Nephron progenitor cell (in vitro differentiated cells): ENCODE measurements at places on chromosomes 12 and 14.
A peak's percentile ranks its signal among the peaks of the same experiment; 100 is the strongest.

DNA sequence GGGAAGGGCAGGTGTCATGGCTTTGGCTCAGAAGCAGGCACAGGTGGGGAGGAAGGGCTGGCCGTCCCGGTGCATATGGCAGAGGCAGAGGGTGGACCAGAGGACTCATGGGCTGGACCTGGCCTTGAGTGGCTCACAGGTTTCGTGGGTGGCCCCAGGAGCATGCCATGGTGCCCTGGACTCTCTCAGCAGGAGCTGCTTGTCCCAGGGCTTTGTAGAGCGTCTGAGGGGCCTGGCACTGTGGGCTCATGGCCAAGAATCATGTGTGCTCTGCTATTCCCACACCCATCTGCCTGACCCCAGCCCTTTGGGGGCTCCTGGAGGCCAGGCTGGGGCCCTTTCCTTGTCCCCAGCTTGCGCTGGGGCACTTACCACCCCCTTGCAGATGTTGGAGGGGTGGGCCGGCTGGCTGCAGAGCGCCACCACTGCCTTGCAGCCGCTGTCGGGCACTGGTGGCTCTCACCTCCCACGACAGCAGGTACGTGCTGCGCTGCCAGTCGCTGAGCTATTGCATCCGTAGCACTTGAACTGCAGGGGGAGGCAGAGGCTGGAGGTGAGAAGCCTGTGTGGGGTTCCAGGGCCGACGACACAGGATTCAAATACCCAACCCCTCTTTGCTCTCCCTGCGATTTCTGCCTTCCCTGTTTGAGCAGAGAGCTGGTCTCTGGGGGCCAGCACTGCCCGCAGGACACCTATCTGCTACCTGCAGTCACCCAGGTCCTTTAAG is 187.4 kb upstream of the PRMT8 start:
- peak; percentile 46 for DNase-seq

DNA sequence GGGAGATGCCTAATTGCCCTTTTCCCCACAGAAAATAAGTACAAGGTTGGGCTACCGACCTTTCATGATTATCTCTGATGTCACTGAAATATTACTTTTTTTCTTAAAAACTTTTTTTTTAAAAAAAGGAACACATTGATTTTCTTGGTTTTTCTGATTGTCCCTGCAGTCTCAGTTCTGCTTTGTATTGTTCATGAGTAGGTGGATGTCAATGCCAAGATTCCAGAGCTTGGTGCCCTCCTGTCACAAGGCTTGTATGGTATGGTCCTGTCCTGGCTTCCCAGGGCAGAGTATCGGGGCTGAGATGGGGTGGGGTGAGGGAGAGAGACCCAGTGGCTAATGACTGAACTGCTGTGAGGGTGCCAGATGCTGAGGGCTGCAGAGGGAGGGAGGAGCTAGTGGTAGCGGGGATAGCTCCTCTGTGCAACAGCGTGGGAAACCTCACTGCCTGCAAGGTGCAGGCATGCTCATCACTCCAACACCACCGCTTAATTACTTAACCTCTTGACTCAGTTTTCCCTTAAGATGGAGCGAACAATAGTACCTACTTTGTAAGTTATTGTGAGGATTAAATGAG is 4.4 kb upstream of the CTDSP2 start:
- DNase-seq: peak; percentile 18

GRCh38 chr12:57452181-57452936 is 2.7 kb upstream of the INHBE start:
- no peak for DNase-seq

- peak; percentile 71 for DNase-seq
Observed at GRCh38 chr12:102950107-102950949, 7.1 kb upstream of the ASCL1 start.

DNA sequence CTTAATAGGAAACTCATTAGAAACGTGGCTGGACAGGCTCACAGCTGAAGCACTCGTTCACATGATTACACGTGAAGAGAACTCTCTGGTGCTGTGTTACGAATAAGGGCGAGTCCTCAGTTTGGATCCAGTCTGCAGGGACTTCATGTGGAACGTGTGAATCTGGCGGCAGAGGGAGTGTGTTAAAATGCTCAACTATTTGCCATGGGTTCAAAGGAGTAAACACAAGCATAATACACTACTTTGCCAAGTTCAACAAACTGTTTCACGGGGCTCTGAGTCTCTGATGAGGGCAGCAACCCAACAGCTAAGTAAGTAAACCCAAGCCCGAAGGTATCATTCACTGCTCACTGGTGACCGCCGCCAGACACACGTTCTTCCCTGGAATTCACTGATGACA is 42.4 kb downstream of the NUAK1 start:
- DNase-seq: no peak

GRCh38 chr14:39459795-39460478 is 27.7 kb upstream of the FBXO33 start:
- DNase-seq: no peak

DNA sequence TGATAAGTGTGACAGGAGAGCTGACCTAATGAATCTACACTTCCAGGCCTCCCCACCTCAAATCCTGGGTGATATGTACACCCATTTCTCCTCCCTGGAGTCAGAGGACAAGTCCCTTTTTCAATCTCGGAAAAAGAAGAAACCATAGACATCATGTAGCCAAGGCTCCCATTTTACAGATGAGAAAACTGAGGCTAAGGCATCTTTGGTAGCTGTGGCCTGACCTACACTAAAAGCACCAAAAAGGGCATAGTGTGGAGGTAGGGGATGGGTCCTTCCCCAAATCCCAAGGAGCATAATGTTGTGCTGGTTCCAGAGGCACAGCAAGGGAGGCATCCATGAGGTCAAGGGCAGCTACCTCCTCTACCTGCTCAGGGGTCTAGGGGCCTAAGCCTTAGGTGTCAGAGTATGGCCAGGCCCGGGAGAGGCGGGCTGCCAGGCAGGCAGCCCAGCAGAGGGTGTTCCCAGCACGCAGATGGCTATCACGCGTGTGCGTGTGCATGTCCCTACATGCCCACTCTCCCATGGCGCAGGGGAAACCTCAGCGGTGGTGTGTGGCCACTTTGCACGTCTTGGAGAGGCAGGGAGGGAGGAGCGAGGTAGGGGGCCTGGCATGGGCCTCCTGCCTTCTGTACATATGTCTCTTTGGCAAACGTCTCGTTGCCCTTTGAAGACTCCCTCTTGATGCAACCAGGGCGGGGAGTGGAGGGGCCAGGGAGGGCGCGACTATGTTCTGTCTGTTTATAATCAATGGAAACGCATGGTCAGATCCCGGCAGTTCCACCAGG is 2.5 kb downstream of the PGF start:
- DNase-seq: no peak

GRCh38 chr12:78977304-78977867 is 112.8 kb downstream of the SYT1 start:
- no peak for DNase-seq

GRCh38 chr14:98169170-98169587 is 1102.8 kb downstream of the BCL11B start:
- no peak for DNase-seq

GRCh38 chr14:100386121-100386520 is 63.0 kb downstream of the SLC25A47 start:
- DNase-seq: no peak

GRCh38 chr14:73612339-73613045 is at the start of gene ACOT6:
Gene ACOT6 (plus strand): TSS chr14:73612517. CDS start chr14:73612572, 55 bp downstream.
- DNase-seq: peak; percentile 78

- no peak for DNase-seq
Observed at GRCh38 chr12:18837025-18837424, 99.1 kb downstream of the CAPZA3 start.

- DNase-seq: peak; percentile 66
Observed at GRCh38 chr14:72892879-72893635, 844 bp downstream of the DPF3 start.

DNA sequence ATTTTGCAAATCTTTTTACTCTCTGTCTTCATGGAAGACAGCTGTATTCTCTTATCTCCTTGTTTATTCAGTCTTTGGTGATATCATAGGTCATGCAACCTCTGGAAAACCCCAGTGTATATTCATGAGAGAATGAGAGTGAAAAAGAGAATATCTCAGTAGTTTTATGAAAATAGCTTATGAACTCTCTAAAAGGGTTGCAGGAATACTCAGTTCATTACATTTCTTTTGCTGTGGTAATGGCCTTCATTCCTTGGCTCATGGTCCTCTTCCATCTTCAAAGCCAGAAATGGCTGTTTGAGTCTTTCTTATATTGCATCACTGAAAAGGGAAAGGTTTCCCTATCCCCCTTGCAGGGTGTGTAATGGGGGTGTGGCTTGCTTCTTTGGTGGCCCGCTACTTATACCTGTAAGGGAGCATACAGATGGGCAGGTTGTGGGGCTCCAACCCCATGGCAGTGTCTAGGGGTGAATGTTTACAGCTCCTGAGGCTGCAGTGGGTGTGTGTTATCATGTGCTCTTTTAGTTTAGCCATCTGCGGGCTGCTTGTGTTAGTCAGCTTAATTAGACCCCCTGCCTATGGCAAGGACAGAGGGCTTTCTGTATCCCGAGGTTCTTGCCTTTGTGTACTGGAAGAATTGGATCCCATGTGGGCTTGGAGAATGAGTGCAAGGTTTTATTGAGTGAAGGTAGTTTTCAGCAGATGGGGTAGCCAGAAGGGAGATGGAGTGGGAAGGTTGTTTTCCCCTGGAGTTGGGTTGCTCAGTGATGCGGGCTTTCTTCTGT is 150.2 kb downstream of the CCDC91 start:
- DNase-seq: no peak

- no peak for DNase-seq
Observed at GRCh38 chr14:100268591-100269207, 29.8 kb downstream of the YY1 start.

DNA sequence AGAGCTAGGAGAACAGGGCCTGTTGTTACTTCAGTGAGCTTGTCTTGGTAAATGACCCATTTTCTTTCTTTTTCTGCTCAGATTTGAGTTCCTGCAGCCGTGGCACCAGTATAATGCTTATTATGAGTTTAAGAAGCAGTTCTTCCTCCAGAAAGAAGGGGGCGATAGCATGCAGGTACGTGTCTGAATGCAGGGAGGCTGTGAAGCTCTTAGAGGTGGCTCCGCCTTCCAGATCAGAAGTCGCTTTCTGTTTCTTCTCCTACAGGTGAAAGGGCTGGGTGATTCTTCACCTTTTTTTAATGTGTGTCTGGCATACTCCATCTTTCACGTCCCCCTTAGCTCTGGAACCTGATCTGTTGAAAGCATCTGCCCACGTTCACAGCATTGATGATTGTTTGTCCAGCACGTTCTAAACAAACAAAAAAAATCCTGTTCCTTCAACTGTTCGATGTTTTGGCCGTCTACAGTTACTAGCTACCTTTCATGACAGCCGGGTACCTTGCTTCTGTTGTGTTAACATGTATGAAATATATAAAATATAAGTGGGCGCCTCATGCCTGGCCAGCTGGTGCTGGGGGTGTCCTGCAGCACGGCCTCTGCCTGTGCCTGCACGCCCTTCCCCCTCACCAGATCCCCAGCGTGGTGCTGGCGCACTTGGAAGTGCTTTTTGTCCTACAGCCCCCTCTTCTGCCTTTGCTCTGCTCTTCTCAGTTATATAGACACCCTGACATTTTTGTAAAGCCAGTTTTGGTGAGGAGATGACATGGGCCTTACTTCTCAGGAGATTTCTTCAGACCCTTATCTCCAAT is 44.6 kb downstream of the SFSWAP start:
- no peak for DNase-seq

GRCh38 chr12:126960709-126961108 is 1306.3 kb upstream of the TMEM132C start:
- DNase-seq: no peak

GRCh38 chr14:103997391-103997790 is 55.1 kb upstream of the RD3L start:
- no peak for DNase-seq
